ENCODE measurements at places on chromosomes 1 and 21. TPM values are rescaled to one million over a fixed set of nuclear protein-coding genes. Genes with fewer than 3 reads are reported as not detected.
A peak's percentile ranks its signal among the peaks of the same experiment; 100 is the strongest.

GRCh38 chr1:5962265-5963105 is 29.7 kb downstream of the NPHP4 start:
- DNase-seq, result no peak

DNA sequence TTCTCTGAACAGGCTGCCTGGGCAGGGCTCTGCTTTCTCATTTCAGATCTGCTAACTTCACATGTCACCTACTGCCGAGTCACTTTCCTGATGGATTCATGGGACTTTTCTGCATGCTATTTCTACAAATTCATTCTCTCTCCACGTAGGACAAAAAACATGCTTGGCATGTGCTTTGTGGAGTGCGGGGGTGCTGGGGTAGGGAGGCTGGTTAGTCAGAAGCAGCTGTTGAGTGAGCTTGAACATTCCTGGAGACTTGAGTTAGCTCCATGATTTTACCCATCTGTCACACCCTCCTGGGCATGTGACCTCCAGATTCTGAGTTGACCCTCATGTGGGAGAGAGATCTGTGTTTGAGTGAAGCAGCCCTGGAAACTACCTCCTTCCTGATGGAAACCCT is 71.4 kb downstream of the UCK2 start:
- DNase-seq, result no peak

- no peak for DNase-seq
These were observed 716 bp downstream of the INAVA start for GRCh38 chr1:200895443-200895789.

- DNase-seq, result no peak
These were observed 2.1 kb downstream of the SH3BGRL3 start for GRCh38 chr1:26281971-26282370.

DNA sequence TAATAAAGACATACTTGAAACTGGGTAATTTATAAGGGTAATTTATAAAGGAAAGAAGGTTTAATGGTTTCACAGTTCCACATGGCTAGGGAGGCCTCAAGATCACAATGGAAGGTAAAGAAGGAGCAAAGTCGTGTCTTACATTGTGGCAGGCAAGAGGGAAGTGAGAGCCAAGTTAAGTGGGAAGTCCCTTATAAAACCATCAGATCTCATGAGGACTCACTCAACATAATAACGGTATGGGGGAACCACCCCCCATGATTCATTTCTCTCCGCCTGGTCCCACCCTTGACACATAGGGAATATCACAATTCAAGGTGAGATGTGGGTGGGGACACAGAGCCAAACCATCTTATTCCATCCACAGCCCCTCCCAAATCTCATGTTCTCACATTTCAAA is 76.8 kb upstream of the ZNF678 start:
- DNase-seq, result no peak

DNA sequence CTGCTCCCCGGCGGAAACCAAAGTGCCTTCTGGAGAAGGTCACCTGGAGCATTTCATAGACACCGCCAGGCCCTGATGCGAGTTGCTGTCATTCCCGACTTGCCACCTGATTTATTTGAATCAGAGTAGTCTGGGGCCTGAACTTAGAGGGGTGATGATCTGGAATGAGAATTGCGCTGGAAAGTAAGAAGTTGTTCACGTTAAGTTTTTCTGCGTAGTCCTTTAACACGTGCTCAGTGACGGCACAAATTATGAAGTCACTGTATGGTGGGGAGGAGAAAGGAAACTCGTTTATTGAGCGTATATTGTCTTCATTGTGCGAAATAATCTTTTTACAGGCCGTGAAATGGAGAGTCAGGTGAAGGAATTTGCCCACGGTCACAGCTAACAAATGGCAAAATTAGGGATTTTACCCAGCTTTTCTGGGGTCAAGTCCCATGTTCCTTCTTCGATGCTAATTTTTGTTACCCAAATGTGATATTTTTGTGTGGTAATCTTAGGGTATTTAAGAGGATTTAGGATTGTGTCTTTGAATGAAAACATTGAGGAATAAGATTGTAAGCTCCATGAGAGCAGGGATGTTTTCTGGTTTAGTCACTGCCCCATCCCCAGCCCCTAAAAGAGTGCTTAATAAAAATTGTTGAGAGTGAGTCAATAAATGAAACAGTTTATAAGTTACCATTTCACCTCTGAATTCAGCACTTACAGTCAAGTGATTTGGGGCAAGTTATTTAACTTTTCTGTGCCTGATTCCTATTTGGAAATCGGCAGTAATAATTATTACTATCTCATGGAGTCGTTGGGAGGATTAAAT is 46.4 kb upstream of the NBL1 start:
- DNase-seq, result no peak

DNA sequence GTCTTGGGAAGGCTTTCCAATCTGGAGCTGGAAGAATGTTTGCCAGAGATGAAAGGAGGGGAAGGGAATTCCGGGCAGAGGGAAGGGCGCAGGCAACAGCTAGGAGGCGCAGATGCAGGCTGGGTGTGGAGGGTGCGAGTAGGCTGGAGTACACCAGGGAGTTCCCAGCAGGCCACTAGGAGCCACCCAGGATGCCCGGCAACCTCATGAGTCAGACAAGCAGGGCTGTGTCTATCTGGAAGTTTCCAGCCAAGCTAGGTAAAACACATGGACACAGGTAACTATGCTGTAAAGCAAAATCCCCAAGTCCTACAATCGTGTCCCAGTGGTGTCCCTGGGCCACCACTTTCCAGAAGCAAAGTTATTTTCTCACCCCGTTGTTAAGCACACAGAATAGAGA is 990 bp upstream of the NBL1 start:
- DNase-seq, result no peak

- no peak for DNase-seq
These were observed 269.0 kb upstream of the USP24 start for GRCh38 chr1:55484173-55484572.

DNA sequence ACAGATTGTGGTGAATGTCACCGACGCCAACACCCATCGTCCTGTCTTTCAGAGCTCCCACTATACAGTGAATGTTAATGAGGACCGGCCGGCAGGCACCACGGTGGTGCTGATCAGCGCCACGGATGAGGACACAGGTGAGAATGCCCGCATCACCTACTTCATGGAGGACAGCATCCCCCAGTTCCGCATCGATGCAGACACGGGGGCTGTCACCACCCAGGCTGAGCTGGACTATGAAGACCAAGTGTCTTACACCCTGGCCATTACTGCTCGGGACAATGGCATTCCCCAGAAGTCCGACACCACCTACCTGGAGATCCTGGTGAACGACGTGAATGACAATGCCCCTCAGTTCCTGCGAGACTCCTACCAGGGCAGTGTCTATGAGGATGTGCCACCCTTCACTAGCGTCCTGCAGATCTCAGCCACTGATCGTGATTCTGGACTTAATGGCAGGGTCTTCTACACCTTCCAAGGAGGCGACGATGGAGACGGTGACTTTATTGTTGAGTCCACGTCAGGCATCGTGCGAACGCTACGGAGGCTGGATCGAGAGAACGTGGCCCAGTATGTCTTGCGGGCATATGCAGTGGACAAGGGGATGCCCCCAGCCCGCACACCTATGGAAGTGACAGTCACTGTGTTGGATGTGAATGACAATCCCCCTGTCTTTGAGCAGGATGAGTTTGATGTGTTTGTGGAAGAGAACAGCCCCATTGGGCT is 3.0 kb downstream of the CELSR2 start:
- DNase-seq, result no peak

DNA sequence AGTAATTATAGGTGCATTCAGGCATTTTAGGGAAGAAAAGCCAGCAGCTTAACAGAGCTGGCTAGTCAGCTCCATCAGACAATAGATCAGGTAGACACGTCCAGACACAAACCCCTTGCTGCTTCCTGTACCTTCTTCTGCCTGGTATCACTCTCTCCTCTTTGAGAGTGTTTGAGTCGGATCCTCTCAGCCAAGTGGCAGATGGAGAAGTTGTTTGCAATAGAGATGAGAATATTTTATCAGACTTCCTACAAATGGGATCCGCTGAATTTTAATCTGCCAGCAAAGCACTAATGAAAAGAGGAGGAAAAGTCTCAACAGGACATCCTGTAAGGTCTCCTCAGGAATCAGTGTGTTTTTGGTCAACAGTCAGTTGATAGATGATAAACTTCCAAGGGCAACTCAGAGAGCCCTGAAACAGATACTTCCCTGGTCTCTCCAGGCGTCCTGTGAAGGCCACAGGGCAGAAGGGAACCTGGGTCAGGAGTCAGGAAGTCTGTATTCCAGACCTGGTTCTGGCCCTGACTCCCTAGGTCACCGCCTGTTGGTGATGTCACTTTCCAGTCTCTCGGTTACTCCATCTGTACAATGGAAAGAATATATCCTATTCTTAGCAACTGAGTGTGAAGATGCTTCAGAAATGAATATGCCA is 62.1 kb upstream of the PROX1 start:
- DNase-seq, result no peak

DNA sequence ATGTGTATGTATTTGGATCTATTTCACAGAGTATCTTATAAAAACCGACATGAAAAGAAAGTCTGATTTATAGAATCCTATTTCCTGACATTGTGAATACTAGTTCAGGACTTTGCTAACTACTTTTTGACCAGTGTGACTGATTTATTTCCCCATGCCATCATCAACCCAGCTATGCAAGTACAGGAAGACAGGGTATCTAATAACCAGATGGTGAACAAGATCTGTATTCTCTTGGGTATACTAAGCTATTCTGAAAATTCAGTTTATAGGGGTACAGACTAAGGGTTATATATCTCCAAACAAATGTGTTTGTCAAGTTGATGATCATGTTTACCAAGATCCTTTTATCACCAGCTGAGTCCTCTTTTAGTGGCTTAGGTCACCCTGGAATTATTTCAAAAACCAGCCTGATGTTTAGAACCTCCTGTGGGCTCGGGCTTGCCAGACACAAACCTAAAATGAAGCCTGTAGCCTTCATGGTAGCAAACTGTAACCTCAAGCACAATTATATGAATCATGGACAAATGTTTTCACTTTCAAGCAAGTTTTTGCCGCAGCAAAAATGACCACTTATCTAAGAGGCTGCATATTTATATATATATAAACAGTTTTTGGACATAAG is 185.1 kb downstream of the FGGY start:
- DNase-seq, result no peak

DNA sequence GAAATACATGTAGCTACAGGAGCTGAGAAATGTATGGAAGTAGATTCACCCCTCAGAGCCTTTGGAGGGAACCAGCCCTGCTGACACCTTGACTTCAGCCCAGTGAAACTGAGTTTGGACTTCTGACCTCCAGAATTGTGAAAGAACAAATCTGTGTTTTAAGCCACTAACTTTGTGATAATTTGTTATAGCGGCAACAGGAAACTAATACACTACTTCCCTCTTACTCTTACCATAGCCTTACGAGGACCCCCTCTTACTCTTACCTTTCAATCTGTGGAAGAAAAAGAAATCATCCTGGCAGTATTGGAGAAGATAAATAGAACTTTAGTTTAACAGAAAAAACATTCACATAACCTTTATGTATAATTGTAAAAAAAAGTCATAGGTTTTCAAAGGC is 353.6 kb upstream of the USP24 start:
- no peak for DNase-seq

GRCh38 chr1:27544834-27545233 is 54.9 kb upstream of the WASF2 start:
- no peak for DNase-seq

DNA sequence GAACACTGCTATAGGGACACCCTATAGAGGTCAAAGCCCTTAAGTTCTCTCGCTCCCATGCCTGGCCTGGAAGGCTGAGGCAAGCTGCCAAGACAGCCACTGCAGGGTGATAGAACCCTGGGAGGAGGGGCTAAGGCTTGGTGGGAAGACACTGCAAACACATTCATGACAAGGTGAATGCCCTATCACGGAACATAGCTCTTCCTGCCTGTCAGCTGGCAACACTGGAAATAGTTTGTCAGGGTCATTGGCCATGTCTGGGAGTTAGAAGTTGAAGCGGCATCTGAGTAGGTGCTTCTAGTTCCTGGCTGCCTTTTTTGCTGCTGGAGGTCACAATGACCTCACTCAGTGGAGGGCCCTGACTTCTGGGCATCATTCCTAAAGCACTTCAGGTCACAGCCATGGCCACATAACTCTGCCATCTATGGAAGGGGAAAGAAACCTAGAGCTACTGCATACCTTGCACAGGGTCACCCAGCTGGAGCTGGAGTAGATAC is 4.2 kb downstream of the FABP3 start:
- no peak for DNase-seq

- peak; percentile 61 for DNase-seq
These were observed 51.8 kb downstream of the KCNK1 start for GRCh38 chr1:233665575-233666270.

- DNase-seq, result no peak
These were observed 64.0 kb downstream of the DHRS3 start for GRCh38 chr1:12553963-12554362.

GRCh38 chr21:41868062-41868710 is 11.0 kb downstream of the PRDM15 start:
- DNase-seq, result no peak

DNA sequence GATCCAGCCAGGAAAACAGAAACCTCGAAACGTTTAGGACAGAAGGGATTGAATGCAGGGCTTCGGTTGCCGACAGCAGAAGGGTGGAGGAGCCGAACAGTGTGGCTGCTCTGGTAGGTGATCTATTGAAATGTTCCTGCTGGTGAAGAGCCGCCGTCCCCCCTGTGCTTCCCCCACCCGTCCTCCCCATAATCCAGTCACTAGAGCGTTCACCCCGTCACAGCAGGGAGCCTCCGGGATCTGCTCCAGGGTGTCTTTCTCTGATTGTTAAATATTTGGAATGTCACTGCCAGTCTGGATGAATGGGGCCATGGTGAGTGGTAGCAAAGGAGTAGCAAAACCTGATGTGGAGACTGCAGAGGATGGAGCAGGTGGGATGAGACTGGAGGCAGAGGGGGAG is 255.1 kb upstream of the CSF3R start:
- DNase-seq, result no peak

DNA sequence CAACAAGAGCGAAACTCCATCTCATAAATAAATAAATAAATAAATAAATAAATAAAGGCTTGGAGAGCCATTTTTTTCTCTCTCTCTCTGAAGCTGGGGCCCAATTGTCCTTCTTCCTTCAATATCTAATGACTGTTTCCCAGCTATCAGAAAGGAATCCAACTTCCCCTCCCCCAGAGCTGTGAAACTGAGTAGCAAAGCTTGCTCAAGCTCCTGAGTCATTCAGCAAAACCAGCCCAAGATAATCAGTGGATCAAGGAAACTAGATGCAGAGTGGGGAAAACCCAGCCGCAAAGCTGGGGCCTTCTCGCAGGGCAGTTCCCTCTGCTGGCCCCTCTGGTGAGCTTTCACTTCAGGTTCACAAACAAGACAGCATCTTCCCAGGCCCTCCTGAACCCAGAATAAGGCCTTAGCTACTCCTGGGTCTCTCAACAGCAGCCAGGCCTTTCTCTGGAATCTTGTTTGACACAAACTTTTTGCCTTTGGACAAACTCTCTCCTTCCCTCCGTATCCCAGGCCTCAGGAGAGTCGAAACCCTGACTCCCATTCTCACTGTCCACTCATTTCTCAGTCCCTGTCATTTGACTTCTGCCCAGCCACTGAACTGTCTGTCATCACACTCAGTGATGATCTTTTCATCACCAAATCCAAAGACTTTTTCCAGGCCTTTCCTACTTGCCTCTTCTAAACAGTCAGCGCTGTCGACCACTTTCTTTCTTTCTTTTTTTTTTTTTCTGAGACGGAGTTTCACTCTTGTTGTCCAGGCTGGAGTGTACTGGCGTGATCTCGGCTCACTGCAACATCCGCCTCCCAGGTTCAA is 18.0 kb upstream of the PTP4A2 start:
- DNase-seq, result peak; percentile 94

GRCh38 chr1:240719953-240720700 is 108.2 kb upstream of the GREM2 start:
- DNase-seq, result no peak

Gene UBIAD1
- 13.9 TPM for total RNA-seq

Gene PCBP3
- 5.2 TPM for total RNA-seq

Gene SPRR5
- total RNA-seq, result not detected

Gene NUDT4B
- 96.0 TPM for total RNA-seq

Gene PHTF1
- total RNA-seq, result 12.4 TPM

Gene HES3
- total RNA-seq, result not detected

Gene FCRL5
- total RNA-seq, result 0.16 TPM
